ENCODE measurements at places on chromosomes 7 and 10.

- DNase-seq: no peak
These were observed 31.1 kb upstream of the ABCA13 start for GRCh38 chr7:48140001-48140681.

- no peak for DNase-seq
These were observed 52.4 kb downstream of the SORBS1 start for GRCh38 chr10:95508730-95509129.

DNA sequence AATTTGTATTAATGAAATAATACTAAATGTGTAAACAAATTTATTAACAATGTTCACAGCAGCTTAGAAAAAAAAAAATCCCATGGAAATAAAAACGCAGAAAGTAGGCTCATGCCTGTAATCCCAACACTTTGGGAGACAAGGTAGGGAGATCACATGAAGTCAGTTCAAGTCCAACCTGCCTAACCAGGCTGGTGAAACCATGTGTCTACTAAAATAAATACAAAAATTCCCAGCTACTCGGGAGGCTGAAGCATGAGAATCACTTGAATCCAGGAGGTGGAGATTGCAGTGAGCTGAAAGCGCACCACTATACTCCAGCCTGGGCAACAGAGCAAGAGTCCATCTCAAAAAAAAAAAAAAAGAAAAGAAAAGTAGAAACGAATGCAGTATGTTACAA is 36.2 kb downstream of the LARP4B start:
- DNase-seq: no peak

- no peak for DNase-seq
These were observed 20.0 kb downstream of the ZNF786 start for GRCh38 chr7:149070372-149071125.

- no peak for DNase-seq
These were observed 12.2 kb downstream of the PTN start for GRCh38 chr7:137331378-137331777.

- DNase-seq: no peak
These were observed 533.0 kb downstream of the DNAJB6 start for GRCh38 chr7:157869793-157870192.

DNA sequence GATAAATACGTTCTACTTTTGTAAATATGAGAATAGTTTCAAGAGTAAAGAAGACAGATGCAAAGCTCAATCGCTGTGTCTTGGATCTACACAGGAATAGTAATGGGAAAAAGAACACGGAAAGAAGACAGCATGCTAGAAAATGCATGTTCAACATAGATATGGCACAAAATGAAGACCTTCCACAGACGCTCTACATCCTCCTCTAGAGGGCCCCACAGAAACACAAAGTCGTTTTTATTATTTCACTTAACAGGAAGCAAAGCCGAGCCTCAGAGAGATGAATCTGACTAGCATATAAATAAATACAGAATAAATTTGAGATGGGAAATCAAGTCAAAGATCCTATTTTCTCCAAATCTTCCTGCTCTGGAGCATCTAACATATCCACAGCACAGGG is 292.6 kb downstream of the PARD3 start:
- no peak for DNase-seq

GRCh38 chr10:26937371-26937770 is 76.6 kb upstream of the ABI1 start:
- DNase-seq: no peak

- no peak for DNase-seq
These were observed 55.3 kb upstream of the ADO start for GRCh38 chr10:62749093-62749683.

GRCh38 chr10:71615538-71616329 is 103.8 kb downstream of the C10orf105 start:
- DNase-seq: no peak

- DNase-seq: no peak
These were observed 434.4 kb downstream of the TCERG1L start for GRCh38 chr10:130877126-130877525.

GRCh38 chr10:59588791-59589190 is 120.9 kb downstream of the SLC16A9 start:
- no peak for DNase-seq

DNA sequence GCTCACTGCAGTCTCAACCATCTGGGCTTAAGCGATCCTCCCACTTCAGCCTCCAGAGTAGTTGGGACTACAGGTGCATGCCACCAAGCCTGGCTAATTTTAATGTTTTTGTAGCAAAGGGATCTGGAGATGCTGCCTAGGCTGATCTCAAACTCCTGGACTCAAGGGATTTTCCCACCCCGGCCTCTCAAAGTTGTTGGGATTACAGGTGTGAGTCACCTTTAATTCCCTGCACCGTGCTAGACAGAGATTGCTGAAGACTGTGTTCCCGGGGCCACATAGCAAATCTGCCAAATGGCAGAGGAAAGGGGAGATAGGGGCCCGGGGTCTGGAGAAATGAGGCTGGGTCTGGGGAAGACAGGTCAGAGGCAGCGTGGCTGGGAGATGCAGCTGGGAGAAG is 20.6 kb upstream of the PSMG3 start:
- no peak for DNase-seq

GRCh38 chr10:58755677-58756076 is 243.0 kb downstream of the BICC1 start:
- no peak for DNase-seq

DNA sequence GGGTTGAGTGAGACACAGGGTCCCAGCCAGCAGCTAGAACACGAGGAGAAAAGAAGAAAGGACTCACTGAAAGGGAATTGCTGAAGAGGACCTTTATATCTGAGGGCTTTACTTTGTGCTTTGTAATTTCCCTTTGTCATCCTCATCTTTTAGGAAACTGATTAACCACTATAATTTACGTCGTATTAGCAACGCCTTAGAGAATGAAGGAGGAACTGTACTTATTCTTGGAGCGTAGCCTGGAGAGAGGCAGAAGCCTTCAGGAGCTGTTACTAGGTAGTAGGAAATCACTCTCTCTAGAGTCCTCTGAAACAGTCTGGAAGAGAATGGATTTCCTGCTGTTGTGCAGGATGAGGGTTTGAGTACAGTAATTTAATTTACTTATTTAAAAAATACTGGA is 101.0 kb upstream of the STEAP1B start:
- no peak for DNase-seq

DNA sequence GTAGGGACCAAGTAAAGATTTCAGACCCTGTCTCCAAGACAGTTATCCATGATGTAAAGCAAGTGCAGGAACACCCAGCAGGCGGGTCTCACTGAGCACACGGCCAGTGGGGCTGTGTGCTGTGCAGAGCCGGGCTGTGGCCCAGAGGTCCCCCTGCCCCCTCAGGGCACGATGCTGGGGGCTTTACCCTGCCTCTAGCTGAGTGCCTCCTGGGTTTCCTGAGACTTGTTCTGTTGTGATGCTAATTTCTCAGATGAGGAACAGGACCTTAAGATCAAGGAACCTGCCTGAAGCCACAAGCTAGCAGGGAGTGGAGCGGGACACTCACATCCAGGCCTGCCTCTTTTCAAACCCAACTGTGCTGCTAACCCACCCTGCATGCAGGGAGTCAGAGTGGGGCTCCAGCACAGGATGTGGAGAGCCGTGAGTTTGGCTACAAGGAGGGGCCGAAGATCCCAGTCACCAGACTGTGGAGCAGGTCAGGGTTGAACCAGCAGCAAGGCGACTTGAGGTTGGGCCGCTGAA is 76.1 kb upstream of the LYZL2 start:
- DNase-seq: no peak

DNA sequence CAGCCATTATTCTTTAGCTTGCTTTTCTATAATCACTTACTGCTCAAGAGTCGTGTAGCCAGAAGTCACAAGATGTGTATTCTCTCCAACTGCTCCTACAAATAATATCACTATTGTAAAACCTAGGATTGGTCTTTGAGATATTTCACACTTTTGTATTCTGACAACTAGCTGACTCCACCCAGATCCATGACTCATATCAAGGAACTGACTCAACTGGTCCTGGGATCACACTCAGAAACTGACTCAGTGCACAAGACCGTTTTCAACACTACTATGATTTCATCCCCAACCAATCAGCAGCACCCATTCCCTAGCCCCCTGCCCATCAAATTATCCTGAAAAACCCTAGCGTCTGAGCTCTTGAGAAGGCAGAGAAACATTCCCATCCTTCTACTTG is 56.5 kb upstream of the ORC5 start:
- no peak for DNase-seq

GRCh38 chr7:36854652-36855051 is 130.4 kb upstream of the AOAH start:
- DNase-seq: no peak

- DNase-seq: peak; percentile 5
These were observed 776 bp downstream of the PEX1 start for GRCh38 chr7:92527300-92528187.

- no peak for DNase-seq
These were observed 268.0 kb upstream of the SEMA3D start for GRCh38 chr7:85454904-85455303.

GRCh38 chr10:70038923-70039322 is 13.7 kb upstream of the MACROH2A2 start:
- DNase-seq: no peak

DNA sequence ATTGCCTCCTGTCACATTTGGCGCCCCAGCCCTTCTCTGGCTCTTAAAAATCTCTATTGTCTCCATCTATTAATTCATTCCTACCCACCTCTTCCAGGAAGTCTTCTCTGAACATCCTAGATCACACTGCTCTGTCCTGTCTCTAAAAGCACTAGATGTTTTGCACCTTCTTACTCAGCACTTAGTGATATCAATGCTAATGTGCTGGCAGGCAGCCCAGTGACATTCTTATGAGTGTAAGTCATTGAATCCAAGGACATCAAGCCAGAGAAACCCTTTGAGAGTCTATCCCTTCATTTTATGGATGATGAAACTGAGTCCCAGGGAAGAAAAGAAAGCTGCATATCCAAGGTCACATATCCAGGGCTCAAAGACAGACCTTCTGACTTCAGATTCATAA is 48.3 kb upstream of the PAX2 start:
- no peak for DNase-seq

DNA sequence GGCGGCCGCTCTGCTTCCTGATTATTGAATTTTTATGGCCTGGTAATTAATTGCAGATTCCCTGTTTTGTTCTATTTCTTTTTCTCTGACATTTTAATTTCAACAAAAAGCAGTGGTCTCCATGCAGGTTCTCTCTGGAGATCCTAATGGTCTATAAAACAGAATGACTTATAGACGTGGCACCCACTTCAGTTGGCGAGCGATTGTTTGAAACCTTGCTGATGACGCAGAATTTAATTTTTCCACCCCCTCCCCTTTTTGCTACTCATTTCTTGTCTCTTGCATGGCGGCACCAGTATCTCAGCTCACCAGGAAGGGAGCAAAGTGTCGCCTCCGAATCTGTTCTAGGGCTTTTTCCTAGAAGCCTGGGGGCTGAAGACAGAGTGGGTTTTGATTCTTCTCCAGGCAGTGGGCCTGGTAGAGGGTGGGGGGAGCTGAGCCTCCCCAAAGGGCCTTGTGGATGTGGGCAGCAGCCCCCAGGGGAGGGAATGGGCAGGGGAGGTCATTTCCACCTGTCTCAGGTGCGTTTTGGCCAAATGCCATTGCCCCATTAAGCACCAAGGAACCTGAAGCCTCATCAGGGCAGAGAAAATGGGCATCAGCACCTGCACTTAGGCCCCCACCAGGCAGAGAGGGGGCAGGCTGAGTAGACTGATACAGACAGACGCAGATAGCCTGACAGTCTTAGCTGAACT is 3.5 kb upstream of the COMTD1 start:
- DNase-seq: no peak

GRCh38 chr7:110347081-110347480 is 743.8 kb upstream of the LRRN3 start:
- DNase-seq: no peak

DNA sequence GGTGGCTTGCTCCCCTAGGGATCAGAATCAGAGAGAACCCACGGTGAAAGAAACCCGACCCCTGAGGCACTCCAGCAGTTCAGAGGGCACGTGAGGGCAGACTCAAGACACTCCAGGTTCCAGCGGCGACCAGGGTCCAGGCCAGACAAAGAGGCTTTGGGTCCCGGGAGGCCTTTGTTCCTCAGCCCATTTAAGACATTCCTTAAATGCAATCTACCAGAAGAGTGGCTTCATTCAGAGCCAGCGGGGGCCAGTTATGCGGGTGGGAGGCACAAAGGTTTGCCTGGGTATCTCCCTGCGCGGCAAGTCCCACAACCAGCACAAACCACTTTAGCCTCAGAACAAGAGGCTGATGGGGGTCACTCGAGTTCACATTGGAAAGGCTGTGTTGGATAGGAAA is 53.6 kb downstream of the AFAP1L2 start:
- no peak for DNase-seq

- no peak for DNase-seq
These were observed 40.8 kb upstream of the HSPA12A start for GRCh38 chr10:116783011-116783655.

- DNase-seq: no peak
These were observed 1.8 kb downstream of the SEMA3C start for GRCh38 chr7:80916770-80917741.

GRCh38 chr7:98106647-98107312 is at the start of gene LMTK2:
LMTK2 (plus strand) TSS chr7:98106862; CDS start chr7:98107178, 316 bp downstream.
- peak; percentile 53 for DNase-seq

DNA sequence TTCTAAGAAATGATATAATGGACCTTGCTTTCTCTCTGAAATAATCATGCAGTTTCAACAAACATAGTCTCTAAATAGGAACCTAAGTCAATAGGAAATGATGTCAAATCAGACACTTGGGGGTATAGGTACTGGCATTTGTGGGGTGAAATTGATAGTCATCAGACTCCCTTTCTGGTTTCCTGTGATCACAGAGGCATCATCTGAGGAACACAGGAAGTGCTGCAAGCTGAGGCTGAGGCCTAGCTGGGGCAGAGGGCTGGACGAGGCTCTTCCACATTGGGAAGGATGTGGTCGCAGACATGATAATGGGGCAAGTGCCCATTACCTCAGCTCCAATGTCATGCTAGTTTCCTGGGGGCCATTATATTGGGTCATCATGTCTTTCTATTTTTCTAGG is 33.5 kb upstream of the TARP start:
- no peak for DNase-seq

DNA sequence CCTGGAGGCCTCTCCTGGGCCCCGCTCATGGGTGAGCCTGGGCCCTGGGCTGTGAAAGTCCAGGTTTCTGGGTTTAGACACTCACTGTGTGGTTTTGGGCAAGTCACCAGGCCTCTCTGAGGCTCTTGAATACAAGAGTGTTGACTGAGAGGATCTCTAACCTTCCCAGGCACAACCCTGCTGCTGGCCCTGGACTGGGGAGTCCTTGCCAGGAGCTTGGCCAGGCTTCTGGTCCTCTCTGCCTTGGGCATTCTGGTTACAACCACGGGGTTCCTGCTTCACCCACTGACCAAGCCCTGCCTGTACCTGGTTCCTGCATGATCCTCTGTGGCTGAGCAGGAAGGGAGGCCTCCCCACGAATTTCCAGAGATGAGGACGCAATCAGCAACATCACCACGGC is 63.6 kb upstream of the COL13A1 start:
- DNase-seq: no peak

Measured in caudate nucleus (tissue), 63 donors.